ENCODE measurements at places on chromosomes 3 and 15.
A peak's percentile ranks its signal among the peaks of the same experiment; 100 is the strongest.

DNA sequence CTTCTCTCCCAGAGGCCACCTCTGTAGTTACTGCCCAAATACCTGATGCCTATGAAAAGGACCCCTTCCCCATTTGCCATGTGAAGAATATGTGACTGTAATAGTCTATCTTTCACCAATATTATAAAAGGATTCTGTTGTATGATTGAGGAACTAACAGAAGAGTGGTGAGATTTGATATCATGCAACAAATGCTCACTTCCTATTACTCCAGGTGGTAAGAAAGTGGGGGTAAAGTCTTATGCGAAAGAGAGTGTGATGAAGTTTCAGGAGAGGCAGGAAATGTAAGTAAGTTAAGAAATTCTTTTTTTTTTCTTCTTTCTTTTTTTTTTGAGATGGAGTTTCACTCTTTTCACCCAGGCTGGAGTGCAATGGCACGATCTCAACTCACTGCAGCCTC is 24.4 kb upstream of the RAP2B start:
- peak; percentile 15 for DNase-seq

DNA sequence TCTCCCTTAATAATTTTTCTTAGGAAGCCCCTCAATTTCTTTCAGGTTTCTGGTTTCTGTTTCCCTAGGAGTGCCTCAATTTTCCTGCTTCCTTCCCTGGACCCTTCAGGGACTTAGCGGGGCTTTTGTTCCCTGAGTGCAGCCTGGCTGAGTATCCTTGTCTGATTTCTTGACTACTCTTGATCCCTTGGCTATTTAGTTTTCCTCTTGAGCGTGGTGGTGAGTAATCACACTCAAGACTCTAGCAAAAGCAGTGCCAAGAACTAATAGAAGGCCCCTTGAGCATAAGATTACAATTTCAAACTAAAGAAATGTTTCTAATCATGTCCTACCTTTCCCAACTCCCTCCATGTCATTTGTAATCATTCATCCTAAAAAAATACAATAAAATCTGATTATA is 94.3 kb upstream of the C3orf80 start:
- no peak for DNase-seq

DNA sequence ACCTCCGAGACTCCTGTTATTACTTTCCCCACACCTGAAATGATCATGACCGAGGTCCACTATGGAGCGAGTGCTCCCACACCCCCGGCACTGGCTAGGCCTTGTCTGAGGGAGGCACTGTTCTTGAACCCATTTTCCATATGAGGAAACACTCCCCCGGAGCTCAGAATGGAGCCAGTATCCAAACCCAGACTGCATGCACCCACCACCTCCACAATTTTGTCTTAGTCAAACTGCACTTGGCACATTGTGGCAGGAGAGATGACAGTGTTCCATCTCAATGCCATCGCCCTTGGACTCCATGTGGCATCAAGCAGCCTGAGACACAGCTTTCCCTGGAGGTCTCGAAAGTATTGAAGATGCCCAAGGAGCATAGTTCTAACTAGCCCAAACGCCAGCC is 154.1 kb downstream of the NUP210 start:
- DNase-seq: no peak

DNA sequence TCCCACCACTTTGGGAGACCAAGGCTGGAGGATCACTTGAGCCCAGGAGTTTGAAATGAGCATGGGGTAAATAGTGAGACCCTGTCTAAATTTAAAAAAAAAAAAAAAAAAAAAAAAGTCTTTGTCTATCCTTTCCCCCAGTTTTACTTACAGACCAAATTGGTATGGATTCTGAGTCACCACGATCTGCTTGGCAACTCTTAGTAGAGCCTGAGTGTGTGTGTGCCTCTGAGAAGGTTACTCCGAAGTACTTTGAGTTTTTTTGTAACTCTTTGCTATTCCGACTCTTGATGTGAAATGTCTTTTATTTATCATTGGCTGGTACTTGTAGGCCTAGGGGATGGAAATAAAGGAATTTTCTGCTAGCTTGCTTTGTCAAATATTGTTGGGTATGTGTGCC is 63.3 kb downstream of the RBM6 start:
- no peak for DNase-seq

DNA sequence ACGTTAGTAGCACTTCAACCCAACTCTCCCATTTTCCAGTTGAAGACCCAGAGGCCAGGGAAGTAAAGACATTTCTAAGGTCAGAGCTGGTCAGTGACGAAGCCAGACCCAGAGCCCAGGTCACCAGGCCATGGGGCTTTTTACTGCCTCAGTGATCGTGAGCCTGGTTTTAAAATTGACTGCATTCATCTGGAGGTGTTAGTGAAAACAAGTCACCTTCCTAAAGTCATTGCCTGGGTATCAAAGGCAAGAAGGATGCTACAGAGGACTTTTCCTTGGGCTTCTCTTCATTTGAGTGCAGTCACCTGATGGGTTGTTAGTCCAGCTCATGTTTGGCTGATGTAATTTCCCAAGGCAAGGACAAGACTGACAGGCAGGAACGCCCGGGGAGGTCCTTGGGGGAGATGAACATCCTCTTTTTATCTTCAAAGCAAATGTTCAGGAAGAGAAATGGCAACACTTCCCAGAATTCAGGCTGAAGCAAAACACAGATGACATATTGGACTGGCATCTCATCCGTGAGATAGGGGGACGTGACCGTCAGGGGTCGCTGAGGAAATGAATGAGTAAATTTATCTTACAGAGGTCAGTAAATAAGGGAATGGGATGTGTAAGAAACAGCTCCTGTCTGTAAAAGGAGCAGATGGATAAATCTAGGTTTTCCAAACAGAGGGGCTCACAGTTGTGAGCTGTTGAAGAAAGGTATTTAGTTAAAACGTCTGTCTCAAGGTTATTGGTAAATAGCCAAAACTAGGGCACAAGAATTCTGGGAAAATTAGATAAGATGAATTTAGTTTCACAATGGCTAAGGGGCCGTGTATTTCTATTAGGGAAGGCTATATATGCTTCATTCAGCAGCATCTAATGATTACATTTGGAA is 201.2 kb downstream of the OPA1 start:
- no peak for DNase-seq

DNA sequence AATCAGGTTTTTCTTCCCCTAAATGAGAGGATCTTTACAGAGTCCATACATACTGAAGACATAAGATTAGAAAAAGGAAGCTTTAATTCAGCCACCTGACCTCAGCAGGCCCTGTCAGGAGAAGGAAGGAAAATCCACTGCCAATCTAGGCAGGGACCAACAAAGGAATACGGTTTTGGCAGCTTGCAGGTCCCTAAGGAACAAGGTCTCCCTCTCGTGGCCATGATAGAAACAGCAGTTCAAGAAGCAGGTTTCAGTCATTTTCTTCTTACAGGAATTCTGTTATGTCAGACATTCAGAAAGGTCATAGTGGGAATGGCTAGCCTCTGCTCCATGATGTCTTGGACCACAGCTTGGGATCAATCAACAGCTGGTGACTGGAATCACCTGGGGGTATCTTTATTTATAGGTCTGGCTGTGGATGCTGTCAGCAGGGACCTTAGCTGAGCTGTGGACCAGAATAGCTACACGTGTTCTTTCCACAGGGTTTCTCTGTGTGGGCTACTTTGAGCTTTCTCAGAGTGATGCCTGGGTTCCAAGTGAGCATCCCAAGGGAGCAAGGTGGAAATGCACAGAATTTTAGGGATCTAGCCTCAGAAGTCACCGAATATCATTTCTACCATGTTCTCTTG is 9.4 kb upstream of the CMSS1 start:
- peak; percentile 17 for DNase-seq

DNA sequence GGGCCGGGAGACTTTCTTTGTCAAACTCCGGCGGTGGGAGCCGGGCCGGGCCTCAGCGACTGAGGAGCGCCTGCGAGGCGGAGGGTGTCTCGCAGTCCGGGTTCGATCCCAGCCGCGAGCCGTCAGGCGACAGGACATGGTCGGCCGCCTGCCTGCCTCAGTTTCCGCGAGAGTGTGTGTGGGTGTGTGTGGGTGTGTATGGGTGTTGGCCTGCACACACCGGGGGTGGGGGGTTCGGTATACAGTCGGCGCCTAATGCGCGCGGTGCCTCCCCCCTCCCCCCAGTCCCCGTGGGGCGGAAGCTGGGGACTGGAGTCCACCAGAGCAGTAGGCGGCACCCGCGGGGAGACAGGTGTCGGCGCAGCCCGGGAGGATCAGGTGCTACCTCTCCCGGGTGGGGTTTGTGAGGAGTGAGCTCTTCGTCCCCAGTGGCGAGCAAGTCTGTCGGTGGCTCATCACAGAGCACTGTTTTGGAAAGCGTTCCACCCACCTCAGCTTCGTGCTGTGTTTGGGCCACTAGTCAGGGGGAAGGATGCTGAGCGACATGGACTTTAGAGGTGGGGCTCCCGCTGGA is 246.3 kb downstream of the GOLGA6L6 start:
- no peak for DNase-seq

GRCh38 chr15:38226608-38227266 is 25.9 kb upstream of the SPRED1 start:
- no peak for DNase-seq

GRCh38 chr3:195154793-195155535 is 116.0 kb downstream of the XXYLT1 start:
- DNase-seq: peak; percentile 88
